COLO829 (cell line): ENCODE measurements at places on chromosomes 6 and 20.

DNA sequence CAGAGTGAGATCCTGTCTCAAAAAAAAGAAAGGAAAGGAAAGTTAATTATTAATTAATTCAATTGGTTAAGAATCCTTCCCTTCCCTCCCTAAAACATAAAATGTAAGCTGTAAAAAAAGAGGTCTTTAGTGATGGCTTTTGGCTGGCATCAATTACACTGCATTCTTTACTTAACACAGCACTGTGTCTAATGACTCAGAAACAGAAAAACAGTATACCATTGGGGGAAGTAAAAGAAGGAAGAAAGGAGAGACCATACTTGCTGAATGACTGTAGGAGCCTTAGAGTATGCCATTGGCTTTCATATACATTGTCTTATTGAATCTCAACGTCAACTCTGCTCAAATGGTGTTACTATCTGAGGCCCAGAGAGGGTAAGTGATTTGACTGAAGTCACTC lies 18.3 kb upstream of the CITED2 start:
- DNase-seq: no peak

- DNase-seq: no peak
These were observed 19.7 kb upstream of the SGK2 start for GRCh38 chr20:43538878-43539700.

- DNase-seq: no peak
These were observed 409.6 kb upstream of the EPHA7 start for GRCh38 chr6:93829009-93829408.

DNA sequence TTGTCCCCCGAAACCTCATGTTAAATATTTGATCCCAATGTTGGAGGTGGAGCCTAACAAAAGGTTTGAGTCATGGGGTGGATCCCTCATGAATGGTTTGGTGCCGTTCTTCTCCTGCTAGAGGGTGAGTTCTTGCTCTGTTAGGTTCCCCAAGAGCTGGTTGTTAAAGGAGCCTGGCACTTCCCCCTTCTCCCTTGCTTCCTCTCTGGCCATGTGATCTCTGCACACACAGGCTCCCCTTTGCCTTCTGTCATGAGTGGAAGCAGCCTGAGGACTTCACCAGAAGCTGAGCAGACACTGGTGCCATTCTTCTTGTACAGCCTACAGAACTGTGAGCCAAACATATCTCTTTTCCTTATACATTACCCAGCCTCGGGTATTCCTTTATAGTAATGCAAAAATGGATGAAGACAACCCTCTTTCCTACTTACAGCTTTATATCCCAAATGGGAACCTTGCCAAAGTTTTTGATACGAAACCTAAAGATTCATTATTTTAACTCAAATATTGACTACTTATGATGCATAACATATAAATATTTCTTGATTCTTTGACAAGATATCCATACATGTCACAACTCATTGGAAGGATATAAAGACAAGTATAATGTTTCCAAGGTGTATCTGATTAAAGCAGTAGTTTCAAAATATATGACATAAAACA lies 61.0 kb downstream of the RNF182 start:
- no peak for DNase-seq

DNA sequence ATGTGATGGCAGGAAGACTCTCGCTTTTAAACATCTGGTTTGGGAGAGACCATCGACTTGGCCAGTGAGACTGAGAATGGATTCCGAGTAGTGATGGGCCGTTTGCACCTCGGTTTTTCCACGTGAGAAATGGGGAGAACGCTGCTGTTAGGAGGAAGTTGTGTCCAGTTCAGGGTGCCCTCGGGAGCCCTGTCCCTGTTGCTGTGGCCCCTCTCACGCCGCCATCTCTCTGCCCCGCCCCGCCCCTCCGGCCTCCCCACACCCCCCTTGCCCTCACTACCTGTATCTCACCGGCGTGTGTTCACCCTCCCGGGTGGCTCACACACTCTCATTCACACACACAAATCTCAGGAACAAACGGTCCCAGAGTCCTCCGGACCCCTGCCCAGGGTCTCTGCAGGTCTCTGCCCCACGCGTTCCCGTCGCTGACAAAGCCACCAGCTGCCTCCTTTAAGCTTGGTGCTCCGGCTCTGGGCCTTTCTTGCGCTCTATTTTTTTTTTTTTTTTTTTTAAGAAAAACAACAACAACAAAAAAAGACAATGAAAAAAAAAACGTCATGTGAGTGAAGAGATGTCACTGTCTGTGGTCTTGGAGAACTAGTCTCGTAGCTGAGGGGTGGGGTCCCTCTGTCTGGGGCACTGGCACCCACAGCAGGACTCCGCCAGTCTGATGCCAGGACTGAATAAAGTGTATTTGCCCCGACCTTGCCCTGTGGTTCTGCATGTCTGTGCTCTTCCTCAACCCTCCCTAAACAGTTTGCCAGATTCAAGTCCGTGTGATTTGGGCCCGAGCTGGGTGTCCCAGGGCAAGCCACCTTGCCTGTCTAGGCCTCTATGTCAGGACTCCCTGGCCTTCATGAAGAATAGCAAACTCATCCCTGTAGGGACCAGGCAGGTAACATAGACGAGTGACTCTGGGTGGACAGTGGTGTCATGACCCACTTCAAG lies 2.9 kb downstream of the SOX12 start:
- no peak for DNase-seq

DNA sequence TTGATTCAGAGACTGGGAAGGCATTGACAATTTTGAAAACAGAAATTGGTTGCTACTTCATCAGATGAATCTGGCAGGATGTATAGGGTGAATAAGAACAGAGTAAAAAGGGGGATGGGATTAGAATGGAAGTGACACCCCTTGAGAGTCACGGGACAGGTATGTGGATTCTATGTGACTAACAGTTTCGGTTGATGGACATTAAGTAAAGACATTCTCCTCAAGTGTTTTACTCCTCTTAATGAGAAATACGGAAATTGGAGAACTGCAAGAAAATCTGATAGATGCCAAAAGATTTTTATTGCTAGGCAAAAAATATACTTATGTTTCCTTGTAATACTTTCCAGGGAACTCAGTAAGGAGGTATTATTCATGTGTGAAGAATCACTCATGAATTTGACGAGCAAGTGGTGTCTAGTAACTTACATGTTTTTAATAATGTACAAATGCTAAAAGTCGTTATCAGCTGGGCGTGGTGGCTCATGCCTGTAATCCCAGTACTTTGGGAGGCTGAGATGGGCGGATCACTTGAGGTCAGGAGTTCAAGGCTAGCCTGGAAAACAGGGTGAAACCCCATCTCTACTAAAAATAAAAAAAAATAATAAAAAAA lies 135.8 kb downstream of the KIF16B start:
- DNase-seq: no peak

DNA sequence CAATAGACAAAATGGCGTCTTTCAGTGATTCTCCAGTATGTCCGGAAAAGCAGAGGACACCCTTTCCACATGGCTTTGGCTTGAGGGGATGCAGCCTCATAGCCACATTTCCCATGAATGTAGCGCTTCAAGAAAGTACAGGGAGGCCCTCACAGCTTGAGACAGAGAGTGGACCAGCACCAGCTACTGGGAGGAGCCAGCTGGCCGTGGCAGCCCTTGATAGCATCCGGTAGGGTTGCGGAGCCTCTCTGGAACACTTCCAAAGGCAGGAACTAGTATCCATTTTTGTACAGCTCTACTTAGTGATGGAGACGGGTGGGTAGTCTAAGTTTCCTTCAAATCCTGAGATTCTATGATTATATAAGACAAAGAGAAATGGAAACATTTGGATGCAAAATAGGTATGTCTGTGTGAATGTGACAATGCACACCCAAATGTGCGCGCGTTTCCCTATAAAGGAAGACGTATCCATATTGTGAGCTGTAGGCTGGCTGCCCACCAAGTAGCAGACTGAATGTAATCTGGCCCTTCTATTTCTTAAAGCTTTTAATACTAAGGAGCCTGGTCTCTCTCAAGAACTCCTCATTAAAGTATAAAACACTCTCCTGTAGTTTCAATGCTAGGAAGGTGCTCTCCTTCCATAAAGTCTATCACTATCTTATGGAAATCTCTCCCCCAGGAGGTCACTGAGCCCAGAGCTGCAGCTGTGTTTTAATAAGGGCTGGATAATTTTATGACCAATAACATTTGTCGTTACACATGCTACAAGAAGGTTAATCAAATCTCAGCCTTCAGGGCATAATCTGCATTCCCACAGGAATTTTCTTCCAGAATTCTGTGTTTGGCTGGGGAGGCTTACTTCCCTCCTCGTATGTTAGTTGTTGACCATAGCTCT lies 74.0 kb downstream of the SOBP start:
- DNase-seq: no peak

GRCh38 chr6:53059648-53060589 lies 5.3 kb upstream of the FBXO9 start:
- no peak for DNase-seq
